Colonic mucosa (tissue), 4 donors: ENCODE measurements at places on chromosomes 7 and 10. TPM values are rescaled to one million over a fixed set of nuclear protein-coding genes. Genes with fewer than 3 reads are reported as not detected.

The NCF1 gene
- 2.7 TPM for total RNA-seq

The ZMYND11 gene
- 48.5 TPM for total RNA-seq

The OR2A42 gene
- not detected for total RNA-seq

The COL26A1 gene
- total RNA-seq, result 0.35 TPM

The TRIM50 gene
- total RNA-seq, result not detected

The EPDR1 gene
- total RNA-seq, result 8.5 TPM

The SEC24C gene
- 66.0 TPM for total RNA-seq

The C10orf105 gene
- 0.07 TPM for total RNA-seq

DNA sequence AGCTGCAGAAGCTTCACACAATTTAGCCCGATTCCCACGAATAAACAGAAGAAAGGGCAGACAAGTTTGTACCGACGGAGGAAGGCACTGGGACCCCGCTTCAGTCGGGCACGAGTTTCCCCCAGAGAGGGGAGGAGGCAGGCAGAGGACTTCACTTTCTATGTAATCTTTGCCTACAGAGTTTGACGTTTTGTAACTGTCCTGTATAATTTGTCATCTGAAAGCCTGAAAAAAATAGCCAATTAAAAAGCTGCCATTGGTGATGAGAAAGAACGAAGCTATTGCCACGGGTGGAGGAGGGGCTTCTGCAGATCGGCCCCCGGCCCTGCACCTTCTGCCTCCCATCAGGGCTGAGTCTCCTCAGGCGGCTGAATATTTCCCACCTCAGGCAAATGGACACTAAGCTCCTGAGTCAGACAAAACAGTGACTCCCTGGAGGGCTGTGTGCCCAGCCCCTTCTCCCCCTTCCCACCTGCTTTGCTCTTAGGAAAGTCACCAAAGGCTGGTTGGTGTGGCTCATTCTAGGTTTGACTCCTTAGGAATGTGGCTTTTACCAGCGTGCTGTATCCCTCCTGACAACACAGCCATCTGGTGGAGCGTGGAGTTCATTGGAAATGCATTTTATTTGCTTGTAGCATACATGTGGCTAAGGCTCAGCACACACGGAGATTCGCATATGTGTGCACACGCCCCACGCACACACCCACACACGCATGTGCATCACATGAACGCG is 117.4 kb downstream of the VIPR2 start:
- peak; percentile 18 for DNase-seq
- no peaks in the 10 kb centered on the region for H3K36me3 ChIP-seq
- H3K27me3 ChIP-seq, result no peaks in the 10 kb centered on the region
- H3K4me3 ChIP-seq, result no peak overlapping the region
- H3K27ac ChIP-seq, result no peak overlapping the region

GRCh38 chr10:30990351-30990750 is 41.3 kb downstream of the ZNF438 start:
- H3K36me3 ChIP-seq, result no peaks in the 10 kb centered on the region
- no peak overlapping the region for H3K4me3 ChIP-seq
- no peaks in the 10 kb centered on the region for H3K4me1 ChIP-seq
- no peaks in the 10 kb centered on the region for H3K27me3 ChIP-seq
- no peak overlapping the region for H3K27ac ChIP-seq

GRCh38 chr10:110629680-110630191 is 14.4 kb upstream of the RBM20 start:
- H3K4me1 ChIP-seq, result no peaks in the 10 kb centered on the region
- DNase-seq, result peak; percentile 63
- no peaks in the 10 kb centered on the region for H3K27me3 ChIP-seq
- H3K27ac ChIP-seq, result no peak overlapping the region
- no peak overlapping the region for H3K4me3 ChIP-seq

DNA sequence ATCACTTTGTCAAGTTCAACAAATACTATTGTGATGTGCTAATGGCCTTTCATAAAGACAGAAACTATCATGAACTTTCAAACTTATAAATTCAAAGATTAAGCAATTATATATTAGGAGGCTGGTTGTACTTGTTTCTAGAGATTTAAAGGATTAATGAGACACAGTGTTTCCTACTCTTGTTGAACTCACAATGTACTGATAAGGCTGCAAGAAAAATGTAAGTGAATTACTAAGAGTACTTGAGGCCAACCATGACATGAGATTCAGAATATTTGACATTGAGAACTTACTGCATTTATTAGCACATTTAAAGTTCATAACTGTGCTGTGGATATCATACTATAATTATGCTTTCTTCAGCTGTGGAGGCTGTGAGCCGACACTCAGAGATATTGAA is 1210.5 kb upstream of the SORCS1 start:
- no peak overlapping the region for H3K27ac ChIP-seq
- no peak overlapping the region for H3K4me3 ChIP-seq
- no peaks in the 10 kb centered on the region for H3K4me1 ChIP-seq
- H3K36me3 ChIP-seq, result no peaks in the 10 kb centered on the region
- no peaks in the 10 kb centered on the region for H3K27me3 ChIP-seq

GRCh38 chr10:28838908-28839307 is 161.6 kb downstream of the BAMBI start:
- H3K27ac ChIP-seq, result no peak overlapping the region
- peak; percentile 55 for DNase-seq
- H3K4me3 ChIP-seq, result no peak overlapping the region
- H3K36me3 ChIP-seq, result no peaks in the 10 kb centered on the region

GRCh38 chr10:93071674-93072224 is 1.9 kb upstream of the CYP26A1 start:
- DNase-seq, result no peak
- peaks cover 80% of the 10 kb centered on the region for H3K27me3 ChIP-seq
- peak overlapping the region; percentile 34 for H3K4me3 ChIP-seq
- H3K36me3 ChIP-seq, result no peaks in the 10 kb centered on the region
- H3K27ac ChIP-seq, result no peak overlapping the region

DNA sequence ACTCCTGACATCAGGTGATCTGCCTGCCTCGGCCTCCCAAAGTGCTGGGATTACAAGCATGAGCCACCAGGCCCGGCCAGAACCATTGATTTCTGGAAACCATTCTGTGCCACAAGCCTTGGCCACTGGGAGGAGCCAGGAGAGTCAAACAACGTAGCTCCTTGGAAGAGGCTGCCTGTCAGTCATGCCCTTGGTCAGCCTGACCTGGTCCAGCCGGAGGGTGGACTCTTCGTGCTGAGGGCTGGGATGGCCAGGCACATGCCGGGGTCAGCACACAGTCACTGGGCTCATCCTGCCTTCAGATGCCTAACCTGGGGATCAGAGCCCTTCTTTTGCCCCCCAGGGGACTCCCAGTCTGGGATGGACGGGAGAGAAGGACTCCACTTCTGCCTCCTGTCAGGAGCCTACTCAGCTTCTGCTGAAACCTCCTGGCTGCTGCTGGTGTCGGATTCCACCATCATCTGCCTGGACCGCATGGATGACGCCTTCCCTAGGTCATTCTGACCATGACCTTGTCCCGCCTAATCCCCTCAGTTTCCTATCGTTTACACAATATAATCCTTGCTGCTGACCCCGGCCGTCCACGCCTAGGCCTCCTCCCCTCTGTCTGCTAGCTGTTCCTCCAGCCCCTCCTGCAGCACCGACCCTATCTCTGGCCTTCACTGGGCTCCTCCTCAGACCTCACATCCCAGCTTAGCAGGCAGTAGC is 30.4 kb downstream of the TMEM270 start:
- H3K4me1 ChIP-seq, result no peaks in the 10 kb centered on the region
- no peak overlapping the region for H3K4me3 ChIP-seq
- H3K27ac ChIP-seq, result no peak overlapping the region
- no peaks in the 10 kb centered on the region for H3K36me3 ChIP-seq
- no peaks in the 10 kb centered on the region for H3K27me3 ChIP-seq
- DNase-seq, result no peak

GRCh38 chr7:108613147-108613948 is 43.7 kb downstream of the DNAJB9 start:
- no peaks in the 10 kb centered on the region for H3K36me3 ChIP-seq
- DNase-seq, result no peak
- H3K4me3 ChIP-seq, result no peak overlapping the region

DNA sequence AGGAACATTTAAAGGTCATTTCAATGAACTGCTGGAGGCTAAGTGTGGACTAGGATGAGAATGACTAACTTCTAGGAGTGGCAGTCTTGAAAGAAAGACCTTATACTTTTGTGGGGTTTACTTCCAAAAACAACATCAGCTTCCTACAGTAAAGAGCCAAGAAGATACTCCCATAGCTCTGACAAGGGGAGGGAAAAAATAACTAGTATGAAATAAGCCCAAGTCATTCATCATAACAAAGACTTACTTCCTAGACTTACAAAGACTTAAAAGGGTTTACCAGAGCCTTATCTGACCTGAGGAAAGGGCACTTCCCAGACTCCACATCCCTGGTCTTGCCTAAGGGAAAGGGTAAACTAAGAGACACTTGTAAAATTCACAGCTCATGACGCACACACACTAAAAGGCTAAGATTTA is 31.7 kb downstream of the ARHGAP12 start:
- no peaks in the 10 kb centered on the region for H3K27me3 ChIP-seq
- no peak for DNase-seq
- no peaks in the 10 kb centered on the region for H3K36me3 ChIP-seq
- H3K4me1 ChIP-seq, result peaks cover 8% of the 10 kb centered on the region

DNA sequence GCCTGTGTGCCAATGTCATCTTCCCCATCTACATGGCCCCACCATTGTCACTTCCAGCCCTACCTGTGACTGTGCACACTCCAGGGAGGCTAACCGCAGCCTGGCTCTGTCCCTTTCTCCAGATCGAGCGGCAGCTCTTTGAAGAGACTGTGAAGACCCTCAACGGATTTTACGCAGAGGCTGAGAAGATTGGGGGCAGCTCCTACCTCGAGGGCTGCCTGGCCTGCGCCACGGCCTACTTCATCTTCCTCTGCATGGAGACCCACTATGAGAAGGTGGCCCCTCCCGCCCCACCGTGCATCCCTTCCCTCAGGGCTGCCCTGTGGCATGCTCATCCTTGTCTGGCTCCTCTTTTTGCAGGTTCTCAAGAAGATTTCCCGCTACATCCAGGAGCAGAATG is 14.2 kb downstream of the GOLGA7B start:
- no peaks in the 10 kb centered on the region for H3K4me1 ChIP-seq
- H3K27me3 ChIP-seq, result no peaks in the 10 kb centered on the region

DNA sequence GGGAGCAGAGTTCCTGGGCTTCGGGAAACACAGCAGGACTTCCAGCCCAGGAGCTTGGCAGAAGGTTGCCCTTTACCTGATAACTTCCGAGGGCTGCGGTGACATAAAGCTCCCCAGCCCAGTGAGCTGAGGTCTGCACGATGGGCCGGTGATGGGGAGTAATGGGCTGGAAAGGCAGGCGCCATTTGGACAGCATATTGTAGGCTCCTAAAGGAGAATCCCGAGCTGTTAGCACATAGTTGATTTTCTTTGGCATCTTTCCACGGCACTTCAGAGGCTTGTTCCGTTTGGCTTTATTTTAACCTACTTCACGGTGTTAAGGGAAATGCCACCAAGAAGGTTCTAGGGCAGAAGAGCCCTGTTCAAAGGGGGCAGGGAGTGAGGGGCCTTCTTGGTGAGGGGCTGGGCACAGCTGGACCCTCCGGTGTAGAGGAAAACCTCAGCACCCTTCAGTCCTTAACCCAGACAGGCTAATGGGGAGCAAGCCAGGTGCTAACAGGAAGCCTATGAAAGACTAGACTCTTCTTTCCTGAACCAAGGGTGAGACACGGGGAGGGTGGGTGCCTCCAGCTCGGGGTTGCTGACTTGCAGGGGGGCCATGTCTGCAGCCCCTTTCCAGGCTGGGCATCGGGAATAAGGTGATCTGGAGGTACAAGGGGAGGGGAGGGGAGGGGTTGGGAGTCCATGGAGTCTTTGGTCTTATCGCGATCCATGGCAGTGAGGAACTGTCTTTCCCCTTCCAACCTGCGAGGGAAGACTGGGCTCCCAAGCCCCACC is 347.7 kb downstream of the GLRX3 start:
- H3K27me3 ChIP-seq, result no peaks in the 10 kb centered on the region
- no peak overlapping the region for H3K27ac ChIP-seq
- no peaks in the 10 kb centered on the region for H3K4me1 ChIP-seq
- H3K36me3 ChIP-seq, result no peaks in the 10 kb centered on the region
- H3K4me3 ChIP-seq, result no peak overlapping the region

- no peak overlapping the region for H3K4me3 ChIP-seq
- H3K4me1 ChIP-seq, result no peaks in the 10 kb centered on the region
- no peak for DNase-seq
- H3K27me3 ChIP-seq, result no peaks in the 10 kb centered on the region
Observed at GRCh38 chr7:123537026-123537642, 2.7 kb upstream of the IQUB start.

DNA sequence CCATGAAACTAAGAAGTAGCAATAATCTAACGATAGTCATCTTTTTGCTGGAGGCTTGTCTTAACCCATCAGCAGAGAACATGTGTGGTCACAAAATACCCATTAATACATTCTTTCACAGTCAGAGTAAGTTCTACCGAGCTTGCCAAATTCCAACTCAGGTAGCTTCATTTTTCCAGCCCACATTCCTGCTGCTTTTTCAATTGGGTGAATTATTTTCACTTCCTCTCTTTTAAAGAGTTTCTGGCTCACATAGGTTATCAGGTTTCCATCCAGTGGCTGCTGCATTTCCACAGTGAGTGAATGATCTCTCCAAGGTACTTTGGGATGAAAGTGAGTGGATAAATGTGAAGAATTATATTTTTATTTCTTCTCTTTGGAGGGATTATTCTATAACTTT is 233.1 kb downstream of the SEMA3E start:
- no peak overlapping the region for H3K27ac ChIP-seq
- no peaks in the 10 kb centered on the region for H3K36me3 ChIP-seq
- no peaks in the 10 kb centered on the region for H3K27me3 ChIP-seq
- H3K4me3 ChIP-seq, result no peak overlapping the region

DNA sequence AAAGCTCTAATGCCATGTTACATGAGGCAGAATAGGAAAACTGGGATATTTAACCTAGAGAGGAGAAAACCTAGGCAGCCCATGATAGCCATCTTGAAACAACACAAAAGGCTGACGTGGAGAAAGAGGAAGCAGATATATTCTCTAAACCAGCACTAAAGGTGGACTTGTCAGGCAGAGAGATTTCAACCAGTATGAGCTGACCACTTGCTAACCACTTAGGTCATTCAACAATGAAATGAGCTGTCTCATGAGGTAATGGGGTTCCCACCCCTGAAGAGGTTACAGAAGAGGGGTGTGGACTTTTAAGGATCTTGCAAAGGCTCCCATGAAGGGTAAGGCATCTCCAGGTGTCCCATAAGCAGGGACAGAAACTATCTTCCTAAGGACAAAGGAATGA is 26.8 kb upstream of the EGR2 start:
- no peaks in the 10 kb centered on the region for H3K36me3 ChIP-seq
- H3K4me3 ChIP-seq, result no peak overlapping the region

- no peaks in the 10 kb centered on the region for H3K27me3 ChIP-seq
- DNase-seq, result no peak
- H3K36me3 ChIP-seq, result no peaks in the 10 kb centered on the region
- H3K4me1 ChIP-seq, result no peaks in the 10 kb centered on the region
- H3K27ac ChIP-seq, result no peak overlapping the region
- no peak overlapping the region for H3K4me3 ChIP-seq
Observed at GRCh38 chr7:71457846-71458590, 326.1 kb downstream of the GALNT17 start.

- no peak overlapping the region for H3K4me3 ChIP-seq
- DNase-seq, result no peak
- no peaks in the 10 kb centered on the region for H3K4me1 ChIP-seq
- H3K27me3 ChIP-seq, result no peaks in the 10 kb centered on the region
- H3K36me3 ChIP-seq, result no peaks in the 10 kb centered on the region
Observed at GRCh38 chr10:69819716-69820506, 18.2 kb downstream of the COL13A1 start.
